ENCODE measurements at places on chromosomes 7 and 10.

DNA sequence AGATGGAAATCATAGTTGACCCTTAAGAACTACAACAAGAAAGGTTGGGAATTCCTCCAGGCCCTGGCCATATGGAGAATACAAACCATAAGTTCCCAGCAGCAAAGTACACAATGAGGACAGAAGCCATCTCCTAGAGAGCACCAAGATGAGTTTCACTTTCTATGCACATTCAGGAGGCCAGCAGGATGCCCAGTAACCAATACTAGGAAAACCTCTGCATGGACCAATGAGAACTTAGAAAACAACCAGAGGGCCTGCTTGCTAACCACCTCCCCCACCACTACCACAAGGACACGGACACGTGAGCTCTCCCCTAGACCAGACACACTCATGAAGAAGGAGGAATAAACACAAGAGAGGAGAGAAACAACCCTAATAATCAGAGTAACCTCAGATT lies 56.3 kb downstream of the IFIT5 start:
- DNase-seq, result no peak

DNA sequence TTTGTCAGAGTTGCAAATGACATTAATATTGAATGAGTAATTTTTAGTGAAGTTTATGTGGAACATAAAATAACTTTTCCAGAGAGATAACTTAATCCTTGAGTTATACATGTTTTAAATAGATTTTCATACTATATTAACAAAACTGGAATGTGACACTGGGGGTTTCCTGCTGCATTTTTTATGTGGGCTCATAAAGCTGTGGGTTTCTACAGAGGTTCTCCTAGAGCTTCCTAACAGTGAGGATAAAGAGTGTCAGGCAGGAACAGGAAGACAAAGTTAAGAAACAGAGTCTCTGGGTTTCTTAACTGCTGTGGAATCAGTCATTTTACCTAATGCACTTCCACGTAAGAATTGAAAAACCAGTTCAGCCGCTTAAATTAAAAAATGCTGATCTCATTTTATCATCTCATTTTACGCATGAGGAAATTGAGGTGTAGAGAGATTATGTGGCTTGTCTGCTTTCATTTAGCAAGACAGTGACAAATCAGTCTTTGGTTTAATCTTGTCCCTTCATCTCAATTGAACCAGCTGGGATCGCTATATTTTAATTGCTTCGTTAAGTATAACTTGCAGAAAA lies 5.0 kb downstream of the CD36 start:
- no peak for DNase-seq

- DNase-seq, result no peak
Observed at GRCh38 chr10:52453501-52453900, 139.4 kb downstream of the DKK1 start.

GRCh38 chr7:98647326-98647725 lies 30.2 kb downstream of the NPTX2 start:
- DNase-seq, result no peak

- DNase-seq, result no peak
Observed at GRCh38 chr10:35552650-35553342, 52.3 kb upstream of the GJD4 start.

DNA sequence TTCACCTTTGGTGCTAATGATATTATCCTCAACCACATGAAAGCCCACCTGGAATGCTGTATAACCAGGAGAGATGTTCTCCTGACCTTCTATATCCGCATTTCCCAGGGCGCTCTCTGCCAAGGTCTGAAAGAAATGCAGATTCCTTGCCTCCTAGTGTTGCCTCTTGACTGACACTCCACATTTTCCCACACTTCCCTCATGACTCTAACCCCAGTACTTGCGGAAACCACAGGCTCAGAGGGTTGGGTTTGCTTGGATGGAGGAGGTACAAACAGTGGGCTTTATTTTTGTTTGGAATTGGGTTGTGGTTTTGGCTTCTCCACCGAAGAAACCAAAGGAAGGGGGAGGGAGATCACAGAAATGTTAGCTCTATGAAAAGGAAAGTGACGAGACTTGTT lies 222.9 kb upstream of the CELF2 start:
- no peak for DNase-seq

DNA sequence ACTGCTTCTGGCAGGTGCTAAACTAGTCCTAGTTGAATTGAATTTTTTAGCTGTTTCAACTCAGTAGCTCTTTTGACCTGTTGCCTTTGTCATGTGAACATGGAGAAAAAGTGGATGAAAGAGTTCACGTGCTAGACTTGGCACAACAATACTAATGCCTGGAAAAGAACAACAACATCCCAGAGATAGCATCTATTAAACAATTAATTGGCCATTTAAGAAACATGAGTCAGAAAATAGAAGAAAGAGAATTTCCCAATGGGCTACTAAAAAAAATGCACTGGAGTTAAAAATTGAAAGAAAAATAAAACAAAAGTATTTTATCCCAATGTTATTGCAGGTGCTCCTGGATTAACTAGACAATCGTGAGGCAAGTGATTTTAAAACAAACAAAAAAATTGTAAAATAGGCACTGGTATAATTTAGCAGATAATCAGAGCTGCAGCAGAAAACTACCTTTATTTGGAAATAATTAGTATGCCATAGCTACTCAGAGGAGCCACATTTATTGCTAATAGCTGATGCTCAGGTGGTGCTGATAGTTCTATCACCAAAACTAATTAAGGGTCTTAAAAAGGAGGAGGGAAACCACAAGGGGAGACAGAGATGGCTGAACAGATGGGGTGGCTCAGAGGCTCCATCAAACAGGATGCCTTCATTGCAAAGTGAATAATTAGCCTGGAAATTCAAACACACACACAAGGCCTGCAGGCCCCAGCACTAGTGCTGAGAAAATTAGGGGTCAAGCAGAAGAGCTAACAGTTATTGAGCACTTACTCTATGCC lies 17.6 kb downstream of the CCDC71L start:
- DNase-seq, result no peak

- peak; percentile 75 for DNase-seq
Observed at GRCh38 chr7:116524609-116525297, at the start of gene CAV1. Gene CAV1 (plus strand): TSS chr7:116525036. CDS start chr7:116525063, 27 bp downstream.

GRCh38 chr7:105205592-105206237 lies 183.0 kb downstream of the SRPK2 start:
- no peak for DNase-seq

- no peak for DNase-seq
Observed at GRCh38 chr10:6602700-6603084, 22.6 kb upstream of the PRKCQ start.

DNA sequence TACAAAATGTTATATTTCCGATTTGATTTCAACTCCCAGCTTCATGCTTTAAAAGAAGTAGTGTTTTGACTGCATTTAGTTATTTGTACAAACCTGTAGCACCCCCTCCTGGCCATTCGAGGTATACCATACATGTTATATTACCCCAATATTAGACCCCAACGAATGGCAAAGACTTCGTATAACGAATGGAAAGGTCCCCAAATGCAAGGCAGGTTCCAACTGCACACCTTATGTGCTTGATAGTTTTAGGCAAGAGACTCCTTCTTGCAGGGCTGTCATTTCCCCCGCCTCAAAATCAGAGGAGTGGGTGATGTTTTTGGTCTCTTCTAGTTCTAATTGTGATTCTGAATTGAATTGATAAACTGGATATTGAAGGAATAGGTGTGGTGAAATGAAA lies 101.1 kb upstream of the TARP start:
- DNase-seq, result peak; percentile 54

- DNase-seq, result no peak
Observed at GRCh38 chr10:88081457-88082054, 218.1 kb downstream of the PTEN start.

- DNase-seq, result peak; percentile 53
Observed at GRCh38 chr10:121886997-121887622, 40.7 kb downstream of the ATE1 start.

DNA sequence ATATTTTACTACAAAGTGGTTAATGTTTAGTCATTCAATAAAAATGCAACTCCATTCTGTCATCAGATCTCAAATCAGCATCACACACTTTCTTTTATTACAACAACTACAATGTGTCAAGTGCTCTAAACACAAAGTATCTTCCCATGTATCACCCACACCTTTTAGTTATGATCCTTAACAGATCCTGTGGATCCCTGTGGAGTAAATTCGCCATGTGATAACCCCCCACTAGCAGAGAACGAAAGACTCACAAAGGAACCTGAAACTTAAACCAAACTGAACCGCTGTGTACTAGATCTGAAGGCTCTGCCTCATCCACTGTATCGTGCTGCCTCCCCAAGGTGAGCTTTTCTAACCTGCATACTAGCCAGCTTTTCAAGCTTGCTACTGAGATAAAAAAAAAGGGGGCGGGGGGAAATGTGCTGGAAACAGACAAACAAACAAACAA lies 1.7 kb downstream of the DPY19L1 start:
- peak; percentile 44 for DNase-seq

- DNase-seq, result no peak
Observed at GRCh38 chr10:121113911-121114310, 262.7 kb downstream of the WDR11 start.

DNA sequence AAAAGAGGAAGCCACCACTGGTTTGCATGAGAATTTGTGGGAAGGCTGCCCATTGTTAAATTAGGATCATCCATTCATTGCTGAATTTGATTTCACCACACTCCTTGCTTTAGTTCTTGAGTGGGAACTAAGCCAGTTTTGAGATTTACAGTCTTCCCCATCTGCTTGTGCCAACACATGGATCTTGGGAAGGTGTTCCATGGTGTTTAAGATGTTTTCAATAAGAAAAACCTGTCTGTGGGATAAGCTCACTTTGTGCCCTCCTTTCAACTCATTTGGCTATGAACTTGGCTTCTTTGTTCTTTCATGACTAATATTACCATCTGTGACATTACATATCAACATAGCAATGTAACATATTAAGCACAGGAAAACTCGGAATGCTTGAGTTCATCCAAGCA lies 73.2 kb downstream of the INHBA start:
- no peak for DNase-seq

DNA sequence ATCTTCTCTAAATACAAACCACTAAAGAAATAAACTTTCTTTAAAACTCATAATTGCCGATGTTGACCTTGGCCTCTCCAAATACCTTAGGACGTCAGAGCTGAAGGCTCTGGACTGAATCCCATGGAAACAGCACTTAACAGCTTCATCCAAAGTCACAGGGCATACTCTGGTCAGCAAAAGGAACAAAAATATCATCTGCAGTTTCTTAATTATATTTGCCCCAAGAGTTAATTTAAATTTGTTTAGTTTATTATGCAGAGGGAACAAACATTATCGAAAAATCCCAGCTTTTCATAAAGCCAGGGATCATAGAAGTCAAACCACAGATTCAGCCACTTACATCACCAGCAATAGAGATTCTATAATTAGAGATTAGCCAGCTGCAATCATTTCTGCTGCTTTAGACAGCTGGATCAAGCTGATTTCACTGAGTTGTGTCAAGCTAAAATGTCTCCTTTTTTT lies 20.5 kb upstream of the FAM13C start:
- DNase-seq, result no peak

GRCh38 chr7:99672573-99672972 lies 7.2 kb downstream of the CYP3A5 start:
- no peak for DNase-seq

GRCh38 chr7:159253657-159254056 lies 109.0 kb upstream of the VIPR2 start:
- no peak for DNase-seq

- no peak for DNase-seq
Observed at GRCh38 chr7:44673771-44674170, 67.3 kb downstream of the OGDH start.

DNA sequence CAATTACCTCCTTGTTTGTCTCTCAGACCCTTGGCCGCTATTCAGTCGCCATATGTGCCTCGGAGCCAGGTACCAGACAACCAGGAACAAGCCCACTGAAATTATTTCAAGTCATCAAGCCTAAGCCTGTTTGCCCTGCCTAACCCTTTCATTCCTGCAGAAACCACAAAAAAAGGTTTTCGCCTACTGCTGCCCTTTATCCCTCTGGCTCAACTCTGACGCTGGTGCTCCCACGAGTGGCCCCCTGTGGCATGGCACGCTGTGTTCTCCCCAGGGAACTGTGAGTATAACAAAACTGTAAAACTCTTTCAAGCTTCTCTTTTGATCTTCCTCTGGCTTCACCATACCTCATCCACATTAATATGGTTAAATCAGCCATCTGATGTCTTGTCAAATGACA lies 215.7 kb upstream of the CDC14C start:
- DNase-seq, result no peak

- DNase-seq, result no peak
Observed at GRCh38 chr7:94901981-94902380, 5.4 kb upstream of the PPP1R9A start.

- DNase-seq, result no peak
Observed at GRCh38 chr7:69732203-69732602, 133.9 kb downstream of the AUTS2 start.

DNA sequence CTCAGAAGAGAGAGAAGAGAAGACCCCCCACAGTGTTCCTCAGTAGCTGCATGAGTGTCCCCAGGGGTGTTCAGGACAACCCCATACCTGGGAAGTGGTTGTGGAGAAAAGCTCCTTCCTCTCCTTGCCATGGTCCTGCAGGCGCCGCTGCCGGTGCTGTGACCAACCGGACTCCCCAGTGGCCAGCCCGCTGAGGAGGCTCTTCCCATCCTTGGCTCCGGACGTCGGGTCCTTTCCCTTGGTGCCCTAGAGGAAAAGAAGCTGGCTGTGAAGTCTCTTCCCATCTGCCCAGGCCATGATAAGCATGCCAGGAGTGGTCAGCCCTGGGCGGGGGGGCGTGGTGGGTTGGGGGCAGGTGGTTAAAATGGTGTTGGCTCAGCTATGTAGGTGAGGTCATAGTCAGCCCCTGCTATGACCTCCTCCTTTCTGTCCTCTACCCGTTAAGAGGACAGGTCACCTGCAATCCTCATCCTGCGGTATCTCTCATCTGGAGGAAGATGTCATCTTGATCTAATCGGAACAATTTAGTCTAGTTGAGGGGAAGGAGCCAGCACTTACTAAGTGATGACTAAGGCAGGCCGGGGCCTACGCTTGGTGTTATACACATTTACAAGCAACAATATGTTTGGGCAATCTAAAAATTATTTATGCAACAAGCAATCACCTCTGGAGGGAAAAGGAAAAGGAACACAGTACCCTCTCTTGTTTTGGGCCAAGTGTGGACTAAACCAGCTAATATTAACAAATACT lies 13.2 kb downstream of the WDR91 start:
- DNase-seq, result no peak

DNA sequence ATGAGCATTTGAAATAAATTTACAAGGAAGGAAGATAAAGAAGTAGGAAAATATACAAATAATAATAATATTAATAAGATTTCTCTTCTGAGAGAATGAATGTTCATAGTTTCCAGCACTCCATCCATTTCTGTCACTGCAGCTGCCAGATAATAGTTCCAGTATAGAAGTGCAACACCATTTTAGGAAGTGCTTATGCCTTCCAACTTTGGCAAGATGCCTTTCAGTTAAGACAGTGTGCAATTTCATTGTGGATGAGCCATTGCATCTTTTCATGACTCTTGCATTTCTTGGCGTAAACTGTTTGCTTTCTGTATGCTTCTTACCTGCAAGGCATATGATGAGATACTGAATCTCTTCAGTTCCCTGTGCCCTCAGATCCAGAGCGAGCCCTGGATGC lies 185.0 kb downstream of the PDE1C start:
- no peak for DNase-seq
